Activated CD4-positive, alpha-beta T cell treated with anti-CD3 and anti-CD28 coated beads for 36 hours (primary cell): ENCODE measurements at places on chromosomes 3 and 15.
A peak's percentile ranks its signal among the peaks of the same experiment; 100 is the strongest.

DNA sequence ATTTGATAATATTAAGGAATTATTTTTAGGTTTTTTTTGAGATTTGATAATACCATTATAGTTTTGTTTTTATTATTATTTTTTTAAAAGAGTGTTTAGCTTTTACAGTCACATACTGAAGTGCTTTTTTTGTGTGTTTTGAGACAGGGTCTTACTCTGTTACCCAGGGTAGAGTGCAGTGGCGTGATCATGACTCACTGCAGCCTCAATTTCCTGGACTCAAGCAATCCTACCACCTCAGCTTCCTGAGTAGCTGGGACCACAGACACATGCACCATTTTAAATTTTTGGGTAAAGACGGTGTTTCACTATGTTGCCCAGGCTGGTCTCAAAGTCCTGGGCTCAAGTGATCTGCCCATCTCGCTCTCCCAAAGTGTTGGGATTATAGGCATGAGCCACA lies 73.0 kb downstream of the SUMF1 start:
- peak; percentile 41 for DNase-seq
- peaks cover 38% of the 10 kb centered on the region for H3K4me1 ChIP-seq
- H3K4me3 ChIP-seq: no peak overlapping the region
- H3K27ac ChIP-seq: no peak overlapping the region

- no peak overlapping the region for H3K27ac ChIP-seq
- no peak overlapping the region for H3K4me3 ChIP-seq
- no peaks in the 10 kb centered on the region for H3K36me3 ChIP-seq
- DNase-seq: no peak
- no peaks in the 10 kb centered on the region for H3K27me3 ChIP-seq
Measured at GRCh38 chr3:162354356-162354755, 857.7 kb downstream of the OTOL1 start.

- no peak for DNase-seq
- no peak overlapping the region for H3K27ac ChIP-seq
- no peak overlapping the region for H3K4me3 ChIP-seq
- no peaks in the 10 kb centered on the region for H3K4me1 ChIP-seq
- no peaks in the 10 kb centered on the region for H3K27me3 ChIP-seq
Measured at GRCh38 chr3:102980355-102980696, 545.5 kb downstream of the ZPLD1 start.

GRCh38 chr15:43071451-43071850 lies 34.4 kb downstream of the UBR1 start:
- DNase-seq: no peak
- peaks cover 6% of the 10 kb centered on the region for H3K4me1 ChIP-seq
- peaks cover 47% of the 10 kb centered on the region for H3K36me3 ChIP-seq
- no peak overlapping the region for H3K4me3 ChIP-seq
- H3K27me3 ChIP-seq: no peaks in the 10 kb centered on the region

GRCh38 chr3:119649761-119650160 lies 10.6 kb downstream of the POPDC2 start:
- no peak for DNase-seq
- H3K36me3 ChIP-seq: peaks cover 9% of the 10 kb centered on the region
- H3K27me3 ChIP-seq: no peaks in the 10 kb centered on the region
- H3K4me1 ChIP-seq: no peaks in the 10 kb centered on the region

DNA sequence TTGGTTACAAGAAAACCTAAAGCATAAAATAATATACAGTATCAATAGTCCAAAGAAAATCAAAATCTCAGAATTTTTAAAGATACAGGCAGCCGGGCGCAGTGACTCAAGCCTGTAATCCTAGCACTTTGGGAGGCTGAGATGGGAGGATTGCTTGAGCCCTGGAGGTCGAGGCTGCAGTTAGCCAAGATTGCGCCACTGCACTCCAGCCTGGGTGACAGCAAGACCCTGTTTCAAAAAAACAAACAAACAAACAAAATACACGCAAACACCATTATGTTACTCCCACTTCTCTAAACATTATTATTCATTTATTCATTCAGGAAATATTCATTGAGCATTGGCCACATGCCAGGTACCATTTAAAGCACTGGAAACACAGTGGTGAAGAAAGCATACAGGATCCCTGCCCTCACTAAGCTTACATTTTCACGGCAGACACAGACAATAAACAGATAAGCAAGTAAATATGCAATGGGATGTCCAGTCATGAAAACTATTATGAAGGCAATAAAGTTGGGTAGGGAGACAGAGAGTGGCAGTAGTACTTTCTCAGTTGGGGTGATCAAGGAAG lies 6.7 kb downstream of the BCL2A1 start:
- no peaks in the 10 kb centered on the region for H3K27me3 ChIP-seq
- peaks cover 58% of the 10 kb centered on the region for H3K4me1 ChIP-seq
- peaks cover 62% of the 10 kb centered on the region for H3K36me3 ChIP-seq
- H3K27ac ChIP-seq: peak overlapping the region; percentile 91
- no peak for DNase-seq

DNA sequence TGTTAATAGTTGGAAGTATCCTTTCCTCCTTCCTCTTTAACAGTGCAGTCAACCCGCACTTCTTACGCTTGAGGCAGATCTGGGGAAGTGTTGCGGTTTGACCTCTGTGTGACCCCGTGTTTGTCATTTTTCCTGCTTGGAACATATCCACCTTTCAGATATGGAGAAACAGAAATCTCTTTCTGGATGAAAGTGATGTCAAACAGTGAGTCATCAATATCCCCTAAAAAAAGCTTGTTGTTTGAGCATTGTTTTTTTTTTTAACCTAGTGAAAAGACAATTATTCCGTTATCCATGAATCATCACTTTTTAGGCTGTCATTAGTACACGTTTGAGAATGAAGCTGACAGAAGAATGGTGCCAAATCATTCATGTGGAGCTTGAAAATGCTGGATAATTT lies 293.7 kb downstream of the ARPP21 start:
- no peaks in the 10 kb centered on the region for H3K27me3 ChIP-seq
- no peak overlapping the region for H3K27ac ChIP-seq
- no peaks in the 10 kb centered on the region for H3K36me3 ChIP-seq

DNA sequence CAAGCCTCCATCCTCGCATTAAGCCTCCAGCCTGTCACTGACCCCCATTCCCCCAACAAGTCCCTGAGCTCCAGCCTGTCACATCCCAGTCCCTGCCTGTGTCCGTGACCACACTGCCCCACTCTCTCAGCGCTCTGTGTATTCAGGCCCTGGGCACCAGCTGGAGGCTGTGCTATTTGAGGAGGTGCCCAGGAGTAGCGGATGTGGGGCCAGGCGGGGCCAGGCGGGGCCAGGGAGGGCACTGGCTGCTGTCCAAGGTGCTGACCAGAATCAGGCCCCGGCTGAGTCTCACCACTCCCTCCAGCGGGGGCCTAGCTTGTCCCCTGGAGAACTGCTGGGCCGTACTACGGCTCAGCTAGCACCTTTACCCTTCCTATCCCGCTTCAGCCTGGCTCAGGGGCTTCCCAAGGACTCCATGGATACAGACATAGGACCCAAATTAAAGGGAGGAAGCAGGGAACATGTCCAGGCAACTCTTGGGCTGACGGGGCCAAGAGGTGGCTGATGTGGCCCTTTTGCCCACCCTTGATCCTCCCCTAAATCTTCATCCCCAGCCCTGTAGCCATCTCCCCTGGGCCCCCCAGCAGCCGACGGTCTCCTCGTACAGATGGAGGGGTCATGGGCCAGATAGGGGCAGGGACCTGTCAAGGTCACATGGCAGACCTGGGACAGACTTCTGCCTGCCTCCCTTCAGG lies 1.1 kb downstream of the HHATL start:
- no peak overlapping the region for H3K4me3 ChIP-seq
- H3K27me3 ChIP-seq: peaks cover 9% of the 10 kb centered on the region
- DNase-seq: peak; percentile 79

DNA sequence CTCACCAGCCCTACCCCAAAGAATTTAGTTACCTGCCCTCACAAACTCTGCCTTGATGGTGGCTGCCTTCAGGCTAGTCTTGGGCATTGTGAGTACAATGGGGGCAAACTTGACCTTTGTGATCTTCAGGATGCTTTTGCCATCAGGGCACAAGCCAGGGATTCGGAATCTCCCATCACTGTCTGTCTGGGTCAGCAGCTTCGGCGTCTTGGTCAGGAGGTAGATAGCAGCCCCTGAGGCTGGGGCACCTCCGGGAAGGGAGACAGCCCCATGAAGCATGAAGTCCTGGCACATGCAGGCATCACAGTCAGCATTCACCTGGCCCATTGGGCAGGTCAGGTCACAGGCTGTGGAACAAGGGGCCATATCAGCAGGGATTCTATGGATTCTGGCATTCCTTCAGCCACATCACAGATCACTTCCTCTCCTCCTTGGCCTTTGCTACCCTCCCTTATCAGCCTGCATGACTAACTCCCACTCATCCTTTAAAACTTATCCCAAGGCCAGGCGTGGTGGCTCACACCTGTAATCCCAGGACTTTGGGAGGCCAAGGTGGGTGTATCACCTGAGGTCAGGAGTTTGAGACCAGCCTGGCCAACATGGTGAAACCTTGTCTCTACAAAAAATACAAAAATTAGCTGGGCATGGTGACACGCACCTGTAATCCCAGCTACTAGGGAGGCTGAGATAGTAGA lies 6.9 kb downstream of the CILP start:
- H3K4me3 ChIP-seq: no peak overlapping the region
- H3K27me3 ChIP-seq: peaks cover 2% of the 10 kb centered on the region
- H3K4me1 ChIP-seq: no peaks in the 10 kb centered on the region
- DNase-seq: no peak
- no peaks in the 10 kb centered on the region for H3K36me3 ChIP-seq
- H3K27ac ChIP-seq: no peak overlapping the region

GRCh38 chr15:56868170-56868569 lies 50.3 kb upstream of the TCF12 start:
- H3K27ac ChIP-seq: no peak overlapping the region
- no peaks in the 10 kb centered on the region for H3K36me3 ChIP-seq
- no peak overlapping the region for H3K4me3 ChIP-seq
- no peak for DNase-seq
- no peaks in the 10 kb centered on the region for H3K4me1 ChIP-seq

DNA sequence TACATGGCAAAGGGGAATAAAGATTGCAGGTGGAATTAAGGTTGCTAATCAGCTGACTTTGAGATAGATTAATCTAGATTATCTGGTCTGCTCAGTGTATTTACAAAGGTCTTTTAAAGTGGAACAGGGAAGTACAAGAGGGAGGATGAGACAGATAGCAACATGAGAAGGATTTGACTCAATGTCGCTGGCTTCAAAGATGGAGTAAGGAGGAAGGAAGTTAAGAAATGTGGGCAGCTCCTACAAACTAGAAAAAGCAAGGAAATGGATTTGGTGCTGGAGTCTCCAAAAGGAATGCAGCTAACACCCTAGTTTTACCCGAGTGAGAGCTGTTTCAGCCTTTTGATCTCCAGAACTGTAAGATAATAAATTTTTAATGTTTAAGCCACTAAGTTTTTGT lies 180.7 kb upstream of the TTC14 start:
- no peak for DNase-seq
- H3K27ac ChIP-seq: no peak overlapping the region
- H3K27me3 ChIP-seq: no peaks in the 10 kb centered on the region
- H3K36me3 ChIP-seq: no peaks in the 10 kb centered on the region

DNA sequence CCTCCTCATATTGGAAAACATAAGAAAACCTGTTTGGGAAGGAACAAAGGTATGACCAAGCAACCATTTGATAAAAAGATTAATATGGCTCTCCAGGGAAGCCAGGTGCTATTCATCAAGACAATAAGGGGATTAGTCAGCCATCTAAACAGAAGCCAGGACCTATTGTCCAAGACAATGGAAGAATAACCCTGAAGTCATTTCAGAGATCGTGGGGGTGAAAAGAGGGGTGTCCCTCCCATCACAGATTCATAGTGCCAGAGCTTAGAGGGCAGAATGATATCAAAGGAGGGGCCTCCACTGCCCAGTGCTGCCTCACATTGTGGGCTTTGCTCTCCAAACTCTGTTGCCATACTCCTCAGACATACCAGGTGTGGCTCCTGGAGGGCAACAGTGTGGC lies 73.5 kb downstream of the DAPK2 start:
- DNase-seq: no peak
- H3K36me3 ChIP-seq: no peaks in the 10 kb centered on the region
- H3K27ac ChIP-seq: no peak overlapping the region
- H3K4me3 ChIP-seq: no peak overlapping the region
- no peaks in the 10 kb centered on the region for H3K27me3 ChIP-seq

DNA sequence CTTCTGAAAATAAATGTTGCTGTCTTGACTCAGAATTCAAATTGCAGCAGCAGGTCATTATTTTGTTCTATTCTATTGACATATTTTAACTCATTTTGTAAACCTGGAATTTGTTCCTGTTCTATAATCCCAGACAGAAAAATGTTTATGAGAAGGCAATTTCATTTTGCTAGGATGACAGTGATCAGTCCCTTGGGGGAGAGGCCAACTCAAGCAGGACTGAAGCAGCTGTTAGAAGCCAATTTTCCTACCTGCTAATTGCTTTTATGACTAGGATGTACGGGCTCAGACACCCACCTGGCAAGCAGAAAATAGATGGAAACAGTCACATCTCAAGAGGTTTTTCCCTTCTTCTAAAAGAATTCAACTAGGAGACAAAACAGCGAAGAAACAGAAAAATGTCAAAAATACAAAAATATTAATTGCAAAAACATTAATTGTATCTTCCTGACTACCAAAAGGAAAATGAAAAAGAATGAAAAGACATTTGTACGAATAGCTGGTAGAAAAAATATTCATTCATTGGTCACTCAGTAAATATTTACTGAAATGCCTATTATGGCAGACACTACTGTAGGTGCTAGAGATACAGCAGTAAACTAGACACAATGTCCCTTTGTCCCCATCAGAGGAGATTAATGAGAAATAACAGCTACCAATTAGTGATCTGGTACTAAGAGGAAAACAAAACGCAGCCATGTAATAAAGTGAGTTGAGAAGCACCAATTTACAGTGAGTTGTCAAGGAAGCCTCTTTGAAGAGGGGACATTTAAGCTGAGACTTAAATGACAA lies 73.5 kb downstream of the PEAK1 start:
- no peaks in the 10 kb centered on the region for H3K27me3 ChIP-seq
- peaks cover 12% of the 10 kb centered on the region for H3K36me3 ChIP-seq
- H3K4me3 ChIP-seq: no peak overlapping the region
- no peak for DNase-seq

GRCh38 chr15:56040081-56041035 lies 46.9 kb upstream of the NEDD4 start:
- H3K27ac ChIP-seq: peak overlapping the region; percentile 87
- H3K4me3 ChIP-seq: no peak overlapping the region
- H3K27me3 ChIP-seq: no peaks in the 10 kb centered on the region
- H3K36me3 ChIP-seq: peaks cover 10% of the 10 kb centered on the region
- peaks cover 61% of the 10 kb centered on the region for H3K4me1 ChIP-seq
